ENCODE measurements at places on chromosomes 5 and 9.

GRCh38 chr9:136245219-136246150 is at the start of gene QSOX2:
Gene QSOX2 (minus strand): TSS chr9:136245812. CDS start chr9:136245803, 9 bp downstream.
- peak; percentile 76 for DNase-seq

GRCh38 chr9:10148796-10149195 is 464.0 kb downstream of the PTPRD start:
- DNase-seq: no peak

DNA sequence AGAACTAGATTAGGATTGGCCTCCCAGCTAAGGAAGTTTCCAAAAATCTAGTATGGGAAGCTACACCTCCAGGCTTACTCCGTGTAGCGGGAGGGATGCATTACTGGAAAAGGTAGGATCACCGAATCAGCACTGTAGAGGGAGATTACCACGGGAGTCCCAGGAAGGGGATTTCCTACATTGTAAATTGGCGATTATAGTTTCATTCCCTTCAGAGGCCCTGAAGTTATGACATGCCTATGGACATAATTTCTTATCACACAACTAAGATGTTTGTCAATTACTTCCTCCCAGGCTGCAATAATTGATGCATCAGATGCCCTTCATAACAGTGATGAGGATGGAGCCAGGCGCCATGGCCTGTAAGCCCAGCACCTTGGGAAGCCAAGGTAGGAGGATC is 71.2 kb upstream of the NR4A3 start:
- DNase-seq: no peak

DNA sequence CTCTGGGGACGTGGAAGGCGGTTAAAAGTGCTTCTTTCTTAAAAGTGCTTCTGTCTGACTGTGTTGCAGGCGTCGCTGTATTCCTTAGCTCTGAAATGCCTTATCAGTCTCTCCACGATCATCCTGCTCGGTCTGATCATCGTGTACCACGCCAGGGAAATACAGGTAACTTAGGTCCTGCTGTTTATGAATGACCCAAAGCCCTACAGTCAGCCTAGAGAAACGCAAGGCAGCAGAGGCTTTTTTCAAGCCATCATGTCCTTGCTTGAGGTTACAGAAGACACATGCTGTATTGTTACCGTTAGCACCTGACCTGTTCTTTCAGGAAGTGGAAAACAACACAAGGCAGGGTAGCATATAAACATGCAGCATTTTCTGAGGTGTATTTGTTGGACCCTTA is 2.0 kb downstream of the KCNN2 start:
- no peak for DNase-seq

DNA sequence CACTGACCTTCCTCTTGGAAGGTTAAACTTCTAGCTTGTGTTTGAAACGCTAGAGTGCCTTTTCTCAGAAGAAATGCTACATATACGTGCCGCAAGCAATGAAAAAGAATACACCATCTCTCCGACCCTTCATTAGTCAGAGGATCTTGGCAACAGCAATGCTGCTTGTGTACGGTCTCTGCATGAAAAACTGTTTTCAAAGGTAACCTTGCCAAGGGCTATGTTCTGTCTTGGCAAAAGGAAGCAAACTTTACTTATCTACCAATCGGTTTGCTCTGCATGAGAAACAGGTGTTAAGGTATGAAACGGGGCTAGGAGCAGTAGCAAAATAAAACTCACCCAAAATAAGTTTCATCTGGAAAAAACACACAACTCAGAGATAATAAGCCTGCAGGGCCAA is 297.8 kb downstream of the FBXL17 start:
- DNase-seq: peak; percentile 31

DNA sequence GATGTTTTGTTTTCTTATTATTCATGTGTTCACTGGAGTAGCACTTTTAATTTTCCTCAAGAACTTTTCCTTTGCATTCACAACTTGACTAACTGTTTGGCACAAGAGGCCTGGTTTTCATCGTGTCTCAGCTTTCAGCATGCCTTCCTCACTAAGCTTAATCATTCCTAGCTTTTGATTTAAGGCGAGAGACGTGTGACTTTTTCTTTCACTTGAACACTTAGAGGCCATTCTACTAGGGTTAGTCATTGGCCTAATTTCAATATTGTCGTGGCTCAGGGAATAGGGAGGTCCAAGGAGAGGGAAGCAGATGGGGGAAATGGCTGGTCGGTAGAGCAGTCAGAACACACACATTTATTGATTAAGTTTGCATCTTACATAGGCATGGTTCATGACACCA is 94.0 kb downstream of the ZNF462 start:
- DNase-seq: peak; percentile 93

- DNase-seq: no peak
Measured at GRCh38 chr9:10071579-10071978, 541.2 kb downstream of the PTPRD start.

DNA sequence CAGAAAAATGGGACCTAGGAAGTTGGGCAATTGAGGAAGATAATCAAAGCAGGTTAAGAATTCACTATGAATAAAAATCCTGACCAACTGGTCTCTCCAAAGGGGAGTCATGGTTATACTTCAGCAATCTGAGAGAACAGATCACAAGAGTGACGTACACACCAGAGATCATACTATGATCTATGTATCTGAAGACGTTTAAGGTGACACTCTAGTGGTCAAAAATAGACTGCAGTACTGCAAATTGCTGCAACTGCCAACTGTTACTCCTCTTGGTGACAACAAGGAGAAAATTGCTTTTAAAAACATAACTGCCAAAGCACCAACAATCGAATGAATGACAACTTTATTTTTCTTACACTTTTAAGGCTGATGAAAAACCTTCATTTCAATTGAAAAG is 4.9 kb downstream of the AK6 start:
- no peak for DNase-seq

- DNase-seq: no peak
Measured at GRCh38 chr5:95939465-95939864, 22.2 kb downstream of the ELL2 start.

DNA sequence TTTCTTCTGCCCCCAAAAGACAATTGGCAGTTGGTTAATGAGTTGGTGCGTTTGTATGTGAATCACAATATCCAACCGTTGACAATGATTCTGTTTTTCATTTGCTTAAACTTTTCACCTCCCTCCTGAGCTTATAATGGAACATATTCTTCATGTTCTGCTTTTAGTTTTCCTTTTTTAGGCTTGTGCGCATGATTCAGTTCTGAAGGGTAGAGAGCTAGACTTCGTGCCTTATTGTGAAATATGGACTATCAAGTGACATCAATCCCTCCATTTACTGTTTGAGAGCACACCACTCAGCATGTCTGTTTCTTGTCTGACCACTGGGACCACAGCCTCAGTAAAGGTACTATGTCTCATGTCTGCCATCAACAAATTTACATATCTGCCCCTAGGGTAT is 30.5 kb upstream of the LPAR1 start:
- no peak for DNase-seq

- DNase-seq: peak; percentile 60
Measured at GRCh38 chr5:50606179-50606578, 60.3 kb upstream of the PARP8 start.

- peak; percentile 77 for DNase-seq
Measured at GRCh38 chr5:129670957-129671500, 76.9 kb upstream of the MINAR2 start.

- DNase-seq: no peak
Measured at GRCh38 chr5:133839721-133840120, 128.7 kb downstream of the C5orf15 start.

- no peak for DNase-seq
Measured at GRCh38 chr5:11928909-11929308, 24.7 kb upstream of the CTNND2 start.

DNA sequence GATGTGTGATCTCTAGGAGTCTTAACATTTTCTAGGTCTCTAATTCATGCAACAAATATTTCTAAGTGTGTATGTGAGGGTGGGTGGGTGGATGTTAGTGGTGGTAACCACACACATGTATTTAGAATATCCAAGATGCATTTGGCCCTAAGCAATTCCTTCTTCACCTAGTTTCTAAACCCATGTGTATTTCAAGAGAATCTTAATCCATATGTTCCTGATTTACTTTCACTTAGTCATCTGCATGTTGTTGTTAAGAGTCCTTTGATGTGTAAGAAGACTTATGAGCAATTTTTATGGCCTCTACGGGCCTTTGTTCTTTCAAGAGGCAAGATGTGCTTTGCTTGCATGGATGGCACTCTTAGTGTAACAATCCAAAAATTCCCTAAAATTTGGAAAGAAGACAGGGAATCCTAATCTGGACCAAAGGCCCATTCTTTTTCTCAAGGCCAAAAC is 282.6 kb downstream of the SPATA31D1 start:
- DNase-seq: no peak

- DNase-seq: no peak
Measured at GRCh38 chr5:109945723-109946480, 256.2 kb downstream of the MAN2A1 start.

GRCh38 chr9:69176471-69177171 is 2.5 kb downstream of the TJP2 start:
- no peak for DNase-seq

- no peak for DNase-seq
Measured at GRCh38 chr9:126916909-126917308, 2.3 kb downstream of the RALGPS1 start.

DNA sequence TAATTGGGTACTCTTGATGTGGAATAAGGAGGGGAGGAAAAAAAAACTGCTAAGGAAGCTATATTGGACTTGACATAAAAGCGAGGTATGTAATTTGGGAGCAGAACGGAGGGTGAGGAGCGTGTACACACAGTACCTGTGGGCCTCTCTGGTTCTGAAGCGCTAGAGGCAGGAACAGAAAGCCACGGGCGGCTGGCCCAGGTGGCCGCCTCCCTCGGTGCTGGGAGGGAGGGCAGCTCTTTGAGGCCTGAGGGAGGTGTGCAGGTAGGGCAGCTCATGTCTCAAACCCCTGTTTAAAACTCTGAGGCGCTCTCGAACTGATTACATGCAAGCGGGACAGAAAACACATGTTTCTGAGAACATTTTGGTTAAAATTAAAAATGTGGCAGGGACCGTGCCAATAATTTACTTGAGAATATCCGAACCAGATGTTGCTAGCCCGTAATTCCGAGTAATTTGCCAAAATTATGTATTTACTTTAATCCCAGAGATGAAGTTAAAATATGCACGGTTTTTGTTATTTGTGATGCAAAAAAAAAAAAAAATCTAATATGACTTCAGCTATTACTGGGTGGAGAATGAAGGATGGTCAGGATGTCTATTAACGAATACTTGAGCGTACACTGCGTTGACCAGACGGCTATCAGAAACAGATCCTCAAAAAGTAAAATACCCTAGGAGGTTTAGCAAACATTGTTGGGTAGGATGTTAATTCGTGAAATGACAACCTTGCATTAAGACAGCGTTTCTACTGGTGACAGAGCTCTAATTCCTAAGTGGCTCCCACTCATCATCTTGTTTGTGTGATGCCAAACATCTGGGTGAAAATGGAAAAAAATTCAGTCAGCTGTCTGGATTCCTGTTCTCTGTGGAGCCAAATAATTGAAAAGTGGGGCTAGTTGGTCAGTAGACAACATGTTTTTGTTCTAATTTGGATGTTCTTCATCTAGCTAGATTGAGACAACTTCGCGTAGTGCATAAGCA is 24.4 kb upstream of the STC2 start:
- no peak for DNase-seq

- DNase-seq: no peak
Measured at GRCh38 chr5:106367281-106367680, 1303.5 kb downstream of the EFNA5 start.

DNA sequence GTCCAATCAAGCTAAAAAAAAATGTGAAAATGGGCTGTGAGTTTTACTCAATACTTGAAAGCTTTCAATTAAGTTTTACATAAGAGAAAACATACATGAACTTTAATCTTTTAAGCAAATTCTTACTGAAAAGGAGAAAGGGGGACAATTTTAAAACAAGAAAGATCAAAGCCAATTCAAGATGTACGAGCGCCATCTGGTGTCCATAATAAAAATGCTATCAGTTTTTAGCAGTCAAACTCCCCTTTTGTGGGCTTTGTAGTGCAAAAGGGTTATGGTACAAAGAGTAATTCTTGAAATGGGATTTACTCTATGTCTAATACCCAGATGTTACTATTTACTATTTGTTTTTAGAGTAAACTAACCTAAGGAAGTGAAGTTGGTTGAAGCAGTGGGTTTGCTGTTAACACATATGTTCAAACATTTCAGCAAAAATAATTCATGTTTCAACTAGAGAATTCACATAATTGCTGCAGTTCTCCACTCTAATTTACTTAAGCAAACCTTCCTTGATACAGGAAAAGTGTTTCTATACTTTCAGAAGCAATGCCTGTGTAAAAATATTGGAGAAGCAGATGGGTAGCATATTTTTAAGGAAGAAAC is 228.2 kb upstream of the TYRP1 start:
- DNase-seq: peak; percentile 30

GRCh38 chr9:83012922-83013838 is 49.8 kb downstream of the RASEF start:
- DNase-seq: no peak

GRCh38 chr5:172145870-172146747 is 41.9 kb downstream of the STK10 start:
- DNase-seq: peak; percentile 81

GRCh38 chr9:126157826-126158587 is 168.6 kb upstream of the MVB12B start:
- no peak for DNase-seq

DNA sequence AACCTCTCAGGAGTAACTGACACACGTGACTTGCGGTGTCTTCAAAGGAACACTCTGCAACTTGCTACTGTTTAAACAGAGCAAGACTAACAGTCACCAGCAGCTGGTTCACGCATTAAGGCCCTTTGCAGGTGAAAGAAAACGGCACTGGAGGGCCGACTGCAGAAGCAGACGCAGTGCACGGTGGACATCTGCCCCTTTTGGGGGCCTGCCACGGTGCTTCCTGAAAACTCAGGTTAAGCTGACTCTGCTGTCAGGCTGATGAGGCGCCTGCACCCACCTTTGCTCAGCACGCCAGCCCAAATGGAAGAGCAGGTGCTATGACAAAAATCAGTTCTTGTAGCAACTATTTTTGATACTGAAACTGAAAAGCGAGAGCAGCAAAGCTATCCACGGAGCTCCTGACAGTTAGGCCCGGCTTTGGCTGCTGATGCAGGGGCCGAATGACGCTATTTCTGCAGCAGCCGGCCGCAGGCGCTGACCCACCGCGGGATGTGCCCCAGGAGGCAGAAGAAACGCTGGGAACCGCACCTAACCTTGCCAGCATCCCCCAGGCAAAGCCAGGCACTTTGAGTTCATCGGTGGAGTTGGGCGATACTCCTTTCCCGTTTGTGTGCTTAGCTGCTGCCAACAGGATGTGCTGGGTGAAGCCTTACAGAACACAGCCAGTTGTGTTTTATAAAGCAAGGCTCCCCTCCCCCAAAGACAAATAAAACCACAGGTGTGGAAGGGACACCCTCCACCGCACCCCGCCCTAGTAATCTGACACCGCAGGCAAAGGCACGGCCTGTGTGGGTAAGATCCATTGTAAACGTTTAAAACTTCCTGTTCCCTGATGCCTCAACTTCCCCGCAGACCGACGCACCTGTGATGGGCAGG is 21.1 kb upstream of the TERT start:
- peak; percentile 67 for DNase-seq

DNA sequence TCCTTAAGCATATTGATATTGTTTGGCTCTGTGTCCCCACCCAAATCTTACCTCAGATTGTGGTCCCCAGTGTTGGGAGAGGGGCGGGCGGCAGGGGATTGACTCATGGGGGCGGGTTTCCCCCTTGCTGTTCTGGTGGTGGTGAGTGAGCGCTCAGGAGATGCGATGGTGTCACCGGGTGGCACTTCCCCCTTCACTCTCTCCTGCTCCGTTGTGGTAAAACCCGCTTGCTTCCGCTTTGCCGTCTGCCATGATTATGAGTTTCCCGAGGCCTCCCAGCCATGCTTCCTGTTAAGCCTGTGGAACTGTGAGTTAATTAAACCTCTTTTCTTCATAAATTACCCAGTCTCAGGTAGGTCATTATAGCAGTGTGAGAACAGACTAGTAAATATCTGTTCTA is 229.1 kb downstream of the IRX2 start:
- no peak for DNase-seq

GRCh38 chr9:136095070-136096058 is at the start of gene NACC2:
Gene NACC2 (minus strand): TSS chr9:136095289. CDS start chr9:136050521, 44,768 bp downstream.
- DNase-seq: peak; percentile 78
